ENCODE measurements at places on chromosomes 1 and 21. TPM values are rescaled to one million over a fixed set of nuclear protein-coding genes. Genes with fewer than 3 reads are reported as not detected.

KCNE2 gene
- total RNA-seq, result not detected

- H3K36me3 ChIP-seq, result peaks cover 11% of the 10 kb centered on the region
- no peaks in the 10 kb centered on the region for H3K27me3 ChIP-seq
- no peak for DNase-seq
- no peak overlapping the region for H3K27ac ChIP-seq
- peaks cover 37% of the 10 kb centered on the region for H3K4me1 ChIP-seq
Measured at GRCh38 chr1:39877231-39877778, 6.0 kb downstream of the TRIT1 start.

- H3K36me3 ChIP-seq, result peaks cover 42% of the 10 kb centered on the region
- H3K4me3 ChIP-seq, result no peak overlapping the region
- no peaks in the 10 kb centered on the region for H3K27me3 ChIP-seq
- no peaks in the 10 kb centered on the region for H3K4me1 ChIP-seq
Measured at GRCh38 chr1:203871114-203871880, 9.9 kb downstream of the SNRPE start.

GRCh38 chr1:78231477-78231876, 185.7 kb downstream of the GIPC2 start:
- H3K4me3 ChIP-seq, result no peak overlapping the region
- no peaks in the 10 kb centered on the region for H3K4me1 ChIP-seq
- H3K27ac ChIP-seq, result no peak overlapping the region
- no peak for DNase-seq
- no peaks in the 10 kb centered on the region for H3K36me3 ChIP-seq

KCNH1 gene
- total RNA-seq, result not detected

DNA sequence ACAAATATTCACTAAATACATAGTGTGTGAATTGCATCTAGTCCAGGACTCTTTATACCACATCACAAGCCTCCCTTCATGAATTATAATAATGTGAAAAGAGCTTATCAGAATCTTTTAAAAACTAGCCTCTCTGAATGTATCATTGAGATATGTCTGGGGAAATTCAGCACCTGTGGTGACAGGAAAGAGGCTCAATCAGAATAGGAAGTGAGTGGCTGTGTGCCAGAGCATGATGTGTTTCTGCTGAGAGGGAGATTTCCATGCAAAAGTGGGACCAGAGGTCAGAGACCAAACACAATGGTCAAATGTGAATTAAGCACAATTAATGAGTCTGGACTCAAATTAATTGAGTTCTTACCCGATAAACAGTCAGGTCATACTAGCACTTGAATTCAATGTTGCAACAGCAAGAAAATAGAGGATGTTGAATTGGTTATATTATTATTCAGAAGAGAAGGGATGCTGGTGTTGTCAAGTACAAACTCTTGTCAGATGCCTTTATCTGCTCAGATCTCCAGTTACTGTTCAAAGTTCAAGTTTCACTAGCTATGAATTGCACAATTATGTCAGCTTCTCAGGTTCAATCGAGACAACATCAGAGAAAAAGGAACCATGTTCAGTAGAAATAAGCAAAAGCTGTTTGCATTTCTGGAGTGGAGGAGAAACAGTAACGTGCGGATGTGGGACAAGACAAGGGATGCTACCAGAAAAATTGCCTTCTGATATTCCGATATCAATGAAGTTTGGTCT, 226.2 kb downstream of the ZNF326 start:
- DNase-seq, result no peak
- no peak overlapping the region for H3K4me3 ChIP-seq
- peaks cover 2% of the 10 kb centered on the region for H3K27me3 ChIP-seq
- no peaks in the 10 kb centered on the region for H3K36me3 ChIP-seq
- H3K4me1 ChIP-seq, result no peaks in the 10 kb centered on the region

GRCh38 chr1:43625063-43625780, 24.7 kb upstream of the KDM4A start:
- H3K36me3 ChIP-seq, result no peaks in the 10 kb centered on the region
- no peak for DNase-seq
- H3K4me1 ChIP-seq, result no peaks in the 10 kb centered on the region
- H3K27ac ChIP-seq, result no peak overlapping the region

EIF3I gene
- total RNA-seq, result 173 TPM

- H3K4me3 ChIP-seq, result no peak overlapping the region
- H3K36me3 ChIP-seq, result peaks cover 3% of the 10 kb centered on the region
- no peak overlapping the region for H3K27ac ChIP-seq
- DNase-seq, result no peak
- H3K27me3 ChIP-seq, result peaks cover 2% of the 10 kb centered on the region
Measured at GRCh38 chr1:9238134-9238533, 3.6 kb downstream of the H6PD start.

GRCh38 chr1:63960326-63960725, 186.5 kb downstream of the ROR1 start:
- H3K27me3 ChIP-seq, result no peaks in the 10 kb centered on the region
- no peak for DNase-seq
- H3K4me3 ChIP-seq, result no peak overlapping the region
- H3K27ac ChIP-seq, result no peak overlapping the region
- H3K36me3 ChIP-seq, result no peaks in the 10 kb centered on the region
- H3K4me1 ChIP-seq, result no peaks in the 10 kb centered on the region

DNA sequence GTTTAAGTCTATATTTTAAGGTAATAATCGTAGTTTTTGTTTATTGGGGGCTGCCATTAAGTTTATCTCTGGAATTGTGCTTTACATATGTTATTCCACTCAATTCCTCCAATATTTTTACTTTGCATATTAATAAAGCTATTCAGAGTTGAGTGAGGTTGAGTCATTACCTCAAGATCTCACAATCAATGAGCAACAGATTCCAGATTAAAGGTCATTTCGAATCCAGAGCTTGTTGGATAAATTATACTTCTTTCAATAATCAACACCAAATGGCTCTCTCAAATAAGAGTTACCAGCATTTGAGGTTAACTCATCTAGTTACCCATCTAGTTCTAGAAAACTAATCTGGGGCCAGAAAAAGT, 16.7 kb downstream of the RGS4 start:
- no peaks in the 10 kb centered on the region for H3K4me1 ChIP-seq
- no peak overlapping the region for H3K4me3 ChIP-seq
- no peaks in the 10 kb centered on the region for H3K27me3 ChIP-seq
- H3K27ac ChIP-seq, result no peak overlapping the region
- no peaks in the 10 kb centered on the region for H3K36me3 ChIP-seq

TSTD1 gene
- total RNA-seq, result 43.6 TPM

DNA sequence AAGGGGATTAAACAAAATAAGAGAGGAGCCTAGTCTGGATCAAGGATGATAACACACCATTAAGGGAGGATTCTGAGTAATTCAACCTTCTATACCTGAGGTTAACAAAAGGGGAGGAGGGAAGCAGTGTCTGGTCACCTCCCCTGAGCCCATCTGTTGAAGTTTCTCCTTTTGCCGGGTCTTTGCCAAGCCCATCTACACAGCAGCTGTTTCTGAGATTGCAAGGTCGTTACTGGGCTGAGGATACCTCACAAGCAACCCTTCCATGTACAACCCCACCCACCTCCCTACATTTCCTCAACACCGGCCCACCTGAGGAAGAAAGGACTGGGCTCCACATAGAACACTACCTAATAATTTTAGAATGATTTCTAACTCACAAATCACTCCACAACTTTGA, 26.3 kb downstream of the LRRC52 start:
- H3K27me3 ChIP-seq, result peaks cover 48% of the 10 kb centered on the region
- H3K36me3 ChIP-seq, result no peaks in the 10 kb centered on the region
- no peak for DNase-seq

RNU1-2 gene
- 2,477 TPM for total RNA-seq

DNA sequence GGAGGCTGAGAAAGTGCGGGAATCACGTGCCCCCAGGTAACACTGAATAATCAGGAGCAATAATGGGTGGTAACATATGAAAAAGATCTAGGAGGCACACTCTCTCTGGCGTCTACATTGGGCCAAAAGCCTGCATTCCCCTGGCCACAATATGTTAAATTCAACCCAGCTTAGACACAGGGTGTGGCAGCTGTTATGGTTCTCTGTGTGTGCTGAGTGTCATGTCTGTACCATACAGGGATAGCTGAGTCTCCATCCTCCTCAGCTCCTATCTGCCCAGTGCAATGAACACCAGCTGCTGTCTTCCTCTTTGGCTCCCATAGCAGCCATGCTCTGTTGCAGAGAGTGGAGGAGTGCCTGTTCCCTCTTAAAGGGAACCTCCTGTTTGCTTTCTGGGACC, 14.3 kb downstream of the S100A11 start:
- DNase-seq, result no peak
- H3K27ac ChIP-seq, result no peak overlapping the region
- H3K36me3 ChIP-seq, result no peaks in the 10 kb centered on the region
- no peaks in the 10 kb centered on the region for H3K4me1 ChIP-seq
- no peak overlapping the region for H3K4me3 ChIP-seq
- H3K27me3 ChIP-seq, result peaks cover 2% of the 10 kb centered on the region

SLAMF7 gene
- 13.4 TPM for total RNA-seq

DNA sequence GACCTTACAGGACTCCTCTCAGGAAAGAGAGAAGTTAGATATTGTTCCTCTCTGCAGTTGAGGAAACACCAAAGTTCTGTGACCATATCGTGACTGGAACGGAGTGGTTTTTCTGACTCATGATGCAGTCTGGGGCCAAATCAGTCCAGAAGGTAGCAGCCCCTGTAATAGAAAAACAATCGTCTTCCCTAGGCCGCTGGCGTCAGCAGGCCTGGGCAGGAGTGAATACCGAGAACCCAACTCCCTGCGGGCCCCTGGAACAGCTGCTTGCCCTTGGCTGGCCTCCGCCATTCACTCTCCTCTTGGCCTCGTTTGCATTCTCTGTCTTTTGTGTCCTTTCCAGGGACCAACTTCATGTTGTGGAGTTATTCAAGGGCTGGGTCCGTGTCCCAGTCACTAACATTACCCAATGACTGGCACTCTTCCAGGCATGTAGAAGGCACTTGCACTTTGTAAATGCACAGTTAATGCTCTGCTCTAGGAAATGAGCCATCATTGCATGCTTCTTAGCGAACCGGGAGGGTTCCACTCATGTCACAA, 10.9 kb upstream of the CD101 start:
- H3K4me1 ChIP-seq, result peaks cover 41% of the 10 kb centered on the region
- peaks cover 11% of the 10 kb centered on the region for H3K36me3 ChIP-seq
- no peaks in the 10 kb centered on the region for H3K27me3 ChIP-seq
- H3K4me3 ChIP-seq, result no peak overlapping the region
- DNase-seq, result no peak

Measured in activated CD4-positive, alpha-beta T cell treated with anti-CD3 and anti-CD28 coated beads, Interleukin-2, amount 10 ng/mL, durations not matched to agents 7 days and 5 days (primary cell).